SJSA1 (cell line): ENCODE measurements at places on chromosomes 2 and 18. TPM values are rescaled to one million over a fixed set of nuclear protein-coding genes. Genes with fewer than 3 reads are reported as not detected.

Gene GDF7
- 0.03 TPM in 1 of 2 replicates, not detected in the other for total RNA-seq

- no peak overlapping the region for H3K4me3 ChIP-seq
- peaks cover 88% of the 10 kb centered on the region for H3K36me3 ChIP-seq
- H3K27ac ChIP-seq = peak overlapping the region; percentile 99
- DNase-seq = peak; percentile 75
- H3K27me3 ChIP-seq = no peaks in the 10 kb centered on the region
These were observed 8.4 kb downstream of the ASB1 start for GRCh38 chr2:238434846-238435751.

DNA sequence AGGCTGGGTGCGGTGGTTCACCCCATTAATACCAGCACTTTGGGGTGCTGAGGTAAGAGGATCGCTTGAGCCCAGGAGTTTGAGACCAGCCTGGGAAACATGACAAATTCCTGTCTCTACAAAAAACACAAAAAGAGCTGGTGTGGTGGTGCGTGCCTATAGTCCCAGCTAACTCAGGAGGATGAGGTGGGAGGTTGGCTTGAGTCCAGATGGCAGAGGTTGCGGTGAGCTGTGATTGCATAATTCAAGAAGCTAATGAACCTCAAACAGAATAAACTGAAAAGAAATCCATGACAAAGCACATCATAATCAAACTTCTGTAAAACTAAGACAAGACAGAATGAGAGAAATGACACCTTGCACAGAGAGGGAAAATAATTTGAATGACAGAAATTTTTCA is 54.8 kb downstream of the SEMA4F start:
- no peak overlapping the region for H3K4me3 ChIP-seq
- no peak for DNase-seq
- peaks cover 8% of the 10 kb centered on the region; the same call in 1 of the 2 replicates for H3K27me3 ChIP-seq
- 0 out of 2 replicates have a peak, but pooled peaks cover 6% of the 10 kb centered on the region for H3K4me1 ChIP-seq

DNA sequence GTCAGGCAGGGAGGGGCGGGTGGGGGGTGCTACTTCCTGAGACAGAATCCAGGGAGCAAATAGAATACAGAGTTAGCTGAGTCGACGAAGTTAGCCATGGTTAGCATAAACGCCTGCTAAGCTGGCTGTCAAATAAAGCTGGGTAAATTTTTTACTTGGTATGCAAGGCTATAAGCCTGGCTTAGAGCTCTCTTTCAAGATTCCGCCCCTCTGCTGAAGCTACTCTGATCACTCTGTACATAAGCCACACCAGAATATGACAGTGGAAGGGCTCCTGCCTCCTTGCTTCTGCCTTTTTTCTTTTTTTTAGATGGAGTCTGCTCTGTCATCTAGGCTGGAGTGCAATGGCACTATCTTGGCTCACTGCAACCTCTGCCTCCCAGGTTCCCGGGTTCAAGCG is 58.3 kb downstream of the CYRIA start:
- no peak for DNase-seq
- no peak overlapping the region for H3K27ac ChIP-seq
- H3K27me3 ChIP-seq = no peaks in the 10 kb centered on the region
- no peak overlapping the region for H3K4me3 ChIP-seq
- H3K4me1 ChIP-seq = 0 out of 2 replicates have a peak, but pooled peaks cover 2% of the 10 kb centered on the region
- H3K36me3 ChIP-seq = no peaks in the 10 kb centered on the region
